ENCODE measurements at places on chromosomes 5 and 9. TPM values are rescaled to one million over a fixed set of nuclear protein-coding genes. Genes with fewer than 3 reads are reported as not detected.

DNA sequence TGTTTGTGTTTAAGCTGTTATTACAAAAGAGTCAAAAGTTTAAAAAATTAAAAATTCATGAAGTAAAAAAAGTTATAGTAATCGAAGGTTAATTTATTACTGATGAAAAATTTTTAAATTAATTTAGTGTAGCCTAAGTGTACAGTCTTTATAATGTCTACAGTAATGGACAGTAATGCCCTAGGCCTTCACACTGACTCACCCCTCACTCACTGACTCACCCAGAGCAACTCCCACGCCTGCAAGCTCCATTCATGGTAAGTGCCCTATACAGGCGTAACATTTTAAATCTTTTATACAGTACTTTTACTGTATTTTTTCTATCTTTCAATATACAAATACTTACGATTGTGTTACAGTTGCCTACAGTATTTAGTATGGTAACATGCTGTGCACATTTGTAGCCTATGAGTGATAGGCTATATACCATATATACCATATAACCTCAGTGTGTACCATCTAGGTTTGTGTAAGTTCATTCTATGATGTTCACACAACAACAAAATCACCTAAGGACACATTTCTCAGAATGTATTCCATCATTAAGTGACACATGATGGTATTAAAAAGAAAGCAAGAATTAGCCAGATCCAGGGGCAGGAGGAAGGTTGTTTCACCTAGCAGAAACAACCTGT lies 40.1 kb downstream of the DCAF10 start:
- H3K4me1 ChIP-seq: no peaks in the 10 kb centered on the region
- H3K27me3 ChIP-seq: no peaks in the 10 kb centered on the region
- H3K4me3 ChIP-seq: no peak overlapping the region
- H3K27ac ChIP-seq: no peak overlapping the region
- no peak for DNase-seq
- peaks cover 11% of the 10 kb centered on the region for H3K36me3 ChIP-seq

DNA sequence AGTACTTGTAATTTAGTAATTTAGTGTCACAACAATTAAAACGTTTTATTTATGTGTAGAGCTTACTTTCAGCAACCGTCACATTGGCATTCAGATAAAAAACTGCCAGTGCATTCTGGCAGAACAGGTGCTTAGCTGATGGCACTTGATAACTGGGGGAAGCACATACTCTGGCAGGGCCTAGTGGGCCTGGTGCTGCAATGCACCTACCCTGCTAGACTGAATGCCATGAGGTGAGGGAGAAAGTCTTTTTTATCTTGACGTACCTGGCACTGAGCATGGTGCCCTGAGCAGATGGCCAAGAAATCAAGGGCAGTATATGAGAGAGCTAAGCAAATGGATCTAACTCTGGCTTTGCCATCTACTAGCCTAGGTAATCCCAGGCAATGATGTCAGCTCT lies 280.6 kb upstream of the EFNA5 start:
- DNase-seq: no peak
- H3K27me3 ChIP-seq: no peaks in the 10 kb centered on the region
- no peak overlapping the region for H3K27ac ChIP-seq
- no peaks in the 10 kb centered on the region for H3K4me1 ChIP-seq
- H3K36me3 ChIP-seq: no peaks in the 10 kb centered on the region

DNA sequence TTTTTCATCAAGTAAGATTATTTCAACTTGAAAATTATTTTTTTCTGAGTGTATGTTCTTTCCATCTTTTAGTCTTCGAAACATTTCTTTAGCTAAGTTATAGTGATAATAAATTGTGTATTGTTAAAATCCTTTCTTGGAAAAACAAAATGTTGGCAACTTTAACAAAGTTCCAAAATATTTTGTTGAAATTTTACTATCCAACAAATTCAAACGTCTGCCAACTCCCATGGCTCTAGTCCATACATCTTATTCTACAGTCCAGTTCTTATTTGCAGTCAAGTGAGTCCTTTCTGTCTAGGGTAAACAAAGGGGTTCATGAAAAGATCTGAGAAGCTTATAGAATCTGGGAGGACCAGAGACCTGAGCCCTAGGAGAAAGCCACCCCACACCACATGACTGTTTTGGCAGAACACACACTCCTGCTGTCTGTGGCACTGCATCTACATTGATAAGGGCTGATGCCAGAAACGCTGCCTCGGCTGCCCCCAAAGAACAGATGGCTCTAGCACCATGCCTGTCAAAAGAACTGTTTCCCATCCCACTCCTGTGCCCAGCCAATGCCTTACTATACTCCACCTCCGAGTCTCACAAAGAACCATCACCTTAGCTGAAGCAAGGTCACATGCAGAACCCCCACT lies 47.5 kb downstream of the FEM1C start:
- no peaks in the 10 kb centered on the region for H3K27me3 ChIP-seq
- no peak overlapping the region for H3K4me3 ChIP-seq
- DNase-seq: no peak
- no peak overlapping the region for H3K27ac ChIP-seq

- no peaks in the 10 kb centered on the region for H3K27me3 ChIP-seq
- H3K36me3 ChIP-seq: no peaks in the 10 kb centered on the region
- no peak overlapping the region for H3K4me3 ChIP-seq
- no peak for DNase-seq
- peak overlapping the region; percentile 84 for H3K27ac ChIP-seq
- H3K4me1 ChIP-seq: peaks cover 12% of the 10 kb centered on the region
Measured at GRCh38 chr9:15294604-15295003, 12.4 kb downstream of the TTC39B start.

GRCh38 chr5:9445826-9446388 lies 100.0 kb downstream of the SEMA5A start:
- H3K36me3 ChIP-seq: no peaks in the 10 kb centered on the region
- no peaks in the 10 kb centered on the region for H3K4me1 ChIP-seq
- H3K27ac ChIP-seq: no peak overlapping the region
- DNase-seq: no peak
- H3K27me3 ChIP-seq: no peaks in the 10 kb centered on the region
- no peak overlapping the region for H3K4me3 ChIP-seq

DNA sequence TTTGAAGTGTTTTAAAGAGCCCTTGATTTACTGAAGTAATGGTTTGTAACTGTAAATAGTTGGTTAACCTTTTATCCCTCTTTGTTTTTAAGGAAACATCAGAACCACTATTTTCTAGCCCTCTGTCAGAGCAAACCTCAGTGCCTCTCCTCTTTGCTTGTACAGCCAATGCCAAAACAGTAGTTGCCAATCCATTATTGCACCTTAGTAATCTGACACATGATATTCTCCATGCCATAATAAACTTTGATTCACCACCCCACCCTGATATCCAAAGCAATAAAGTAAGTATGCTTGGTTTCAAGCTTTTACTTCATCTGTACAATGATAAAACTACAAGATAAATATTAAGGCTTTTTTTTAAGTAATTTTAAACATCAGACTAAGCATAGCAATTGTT lies 100.8 kb downstream of the DMXL1 start:
- DNase-seq: no peak
- no peak overlapping the region for H3K4me3 ChIP-seq
- peaks cover 6% of the 10 kb centered on the region for H3K36me3 ChIP-seq
- H3K27me3 ChIP-seq: no peaks in the 10 kb centered on the region
- H3K4me1 ChIP-seq: no peaks in the 10 kb centered on the region

DNA sequence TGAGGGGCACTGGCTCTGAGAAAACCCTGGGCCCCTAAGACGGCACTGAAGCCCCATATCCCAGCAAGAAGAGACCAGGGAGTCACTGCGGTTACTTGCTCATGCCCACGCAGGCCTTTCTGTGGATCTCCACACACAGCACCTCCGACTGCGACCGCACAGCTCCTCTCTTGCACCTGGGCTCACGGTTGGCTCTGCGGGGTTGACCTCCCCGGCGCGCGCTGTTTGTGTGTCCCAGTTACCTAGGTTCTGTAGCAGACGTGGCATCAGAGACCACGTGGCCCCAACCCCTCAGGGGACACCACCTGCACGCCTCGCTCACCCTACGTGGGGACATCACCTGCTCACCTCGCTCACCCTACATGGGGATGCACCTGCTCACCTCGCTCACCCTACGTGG lies 12.7 kb downstream of the LPCAT1 start:
- H3K36me3 ChIP-seq: peaks cover 72% of the 10 kb centered on the region
- no peak overlapping the region for H3K27ac ChIP-seq
- no peaks in the 10 kb centered on the region for H3K27me3 ChIP-seq
- DNase-seq: peak; percentile 20
- H3K4me3 ChIP-seq: no peak overlapping the region

- no peak for DNase-seq
- no peaks in the 10 kb centered on the region for H3K27me3 ChIP-seq
- no peak overlapping the region for H3K4me3 ChIP-seq
- peaks cover 12% of the 10 kb centered on the region for H3K4me1 ChIP-seq
- H3K36me3 ChIP-seq: no peaks in the 10 kb centered on the region
Measured at GRCh38 chr5:150146862-150147601, 8.6 kb downstream of the PDGFRB start.

GRCh38 chr9:129432297-129433154 lies 188.4 kb downstream of the C9orf50 start:
- no peak overlapping the region for H3K27ac ChIP-seq
- DNase-seq: no peak
- peaks cover 10% of the 10 kb centered on the region for H3K4me1 ChIP-seq

The KIF4B gene
- 0.30 TPM for total RNA-seq

The FOXD1 gene
- 0.78 TPM for total RNA-seq

The MRRF gene
- 36.2 TPM for total RNA-seq

Data from upper lobe of left lung (tissue), 6 donors.